Stimulated activated naive CD4-positive, alpha-beta T cell (primary cell): ENCODE measurements at places on chromosomes 2 and 18.

DNA sequence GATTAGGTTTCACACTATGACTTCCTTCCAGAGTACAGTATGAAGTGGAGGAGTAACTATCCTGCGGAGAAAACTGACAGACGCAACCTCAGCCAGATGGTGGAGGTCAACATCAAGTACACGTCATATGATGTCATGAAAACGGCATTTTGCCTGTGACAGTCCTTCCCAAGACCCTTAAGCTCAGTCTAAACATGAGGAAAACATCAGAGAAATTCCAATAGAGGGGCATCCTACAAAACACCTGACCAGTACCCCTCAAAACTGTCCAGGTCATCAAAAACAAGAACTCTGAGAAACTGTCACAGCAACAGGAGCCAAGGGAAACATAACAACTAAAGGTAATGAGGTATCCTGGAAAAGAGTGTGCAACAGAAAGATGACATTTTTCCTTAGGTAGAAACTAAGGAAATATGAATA, 1.7 kb downstream of the RNU4ATAC start:
- no peak for DNase-seq

- DNase-seq, result no peak
These were observed 228.7 kb downstream of the GBX2 start for GRCh38 chr2:235939471-235939870.

- DNase-seq, result no peak
These were observed 60.7 kb upstream of the ARHGAP15 start for GRCh38 chr2:143068509-143068908.

DNA sequence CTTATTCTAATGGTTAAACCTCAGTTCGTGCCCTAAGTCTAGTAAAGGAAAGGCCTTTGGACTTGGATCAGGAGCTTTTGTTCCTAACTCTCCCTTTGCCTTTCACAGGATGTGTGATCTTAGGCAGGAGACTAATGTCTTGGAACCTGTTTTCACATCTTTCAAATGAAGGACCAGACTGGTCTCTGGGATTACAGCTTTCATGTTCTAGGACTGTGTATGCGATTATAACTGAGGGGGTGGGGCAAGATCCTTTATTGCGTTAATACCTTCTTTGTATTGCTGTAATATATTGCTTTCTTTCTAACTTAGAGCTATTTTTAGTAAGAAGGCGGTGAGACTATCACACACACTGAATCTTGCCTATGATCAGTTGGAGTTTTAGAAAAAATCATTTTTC, 368.1 kb downstream of the RPRM start:
- DNase-seq, result no peak

DNA sequence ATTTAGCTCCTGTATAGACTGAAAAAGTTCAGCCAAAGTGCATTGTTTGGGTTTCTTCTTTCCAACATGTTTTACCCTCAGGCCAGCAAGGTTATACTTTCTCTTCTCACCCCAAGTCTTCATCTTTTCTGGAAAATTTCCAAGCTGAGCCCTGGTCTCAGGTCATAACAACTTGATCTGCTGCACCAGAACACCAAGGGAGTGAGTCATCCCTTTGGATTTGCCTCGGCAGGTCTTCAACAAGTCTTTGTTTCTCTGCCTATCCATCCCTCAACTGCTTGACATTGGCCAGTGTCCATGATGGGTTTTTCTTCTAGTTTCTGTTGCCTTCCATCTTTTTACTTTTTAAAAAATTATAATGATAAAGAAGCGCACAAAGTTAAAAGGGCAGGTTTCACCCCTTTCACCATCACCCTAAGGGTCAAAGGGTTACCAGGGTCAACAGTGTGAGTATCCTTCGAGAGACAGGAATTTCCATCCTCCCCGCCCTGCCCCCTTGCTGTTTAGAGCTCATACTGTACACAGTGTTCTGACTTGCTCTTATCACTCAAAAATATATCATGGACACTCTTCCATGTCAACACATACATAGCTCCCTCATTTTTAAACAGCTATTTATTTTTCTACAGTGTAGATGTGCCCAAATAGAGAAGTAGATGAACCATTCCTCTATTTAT, 5.7 kb upstream of the SPATS2L start:
- no peak for DNase-seq

GRCh38 chr18:31977270-31977872, 34.4 kb upstream of the TRAPPC8 start:
- no peak for DNase-seq

DNA sequence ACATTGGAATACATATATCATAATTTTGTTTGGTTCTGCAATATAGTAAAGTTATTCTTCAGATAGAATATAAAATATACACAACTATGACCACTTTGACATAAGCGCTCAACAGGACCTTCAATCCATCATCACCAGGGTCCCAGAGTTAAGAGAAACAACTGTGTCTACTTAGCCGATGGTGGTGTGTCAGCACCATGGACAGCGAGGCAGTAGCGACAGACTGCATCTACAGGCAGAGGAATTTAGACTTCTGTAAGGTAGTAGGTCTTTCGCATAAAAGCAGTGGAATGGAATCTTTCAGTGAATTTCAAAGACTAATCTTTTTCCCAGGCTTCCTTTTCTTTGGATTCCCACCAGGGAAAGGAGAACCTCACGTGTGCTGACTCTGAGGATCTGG, 20.5 kb upstream of the LRPPRC start:
- DNase-seq, result no peak

- no peak for DNase-seq
These were observed 72.6 kb downstream of the PLEKHM3 start for GRCh38 chr2:207952564-207953345.

- no peak for DNase-seq
These were observed 43.5 kb downstream of the GORASP2 start for GRCh38 chr2:170972296-170973224.

- DNase-seq, result no peak
These were observed 15.2 kb upstream of the SAP130 start for GRCh38 chr2:128043041-128043440.

DNA sequence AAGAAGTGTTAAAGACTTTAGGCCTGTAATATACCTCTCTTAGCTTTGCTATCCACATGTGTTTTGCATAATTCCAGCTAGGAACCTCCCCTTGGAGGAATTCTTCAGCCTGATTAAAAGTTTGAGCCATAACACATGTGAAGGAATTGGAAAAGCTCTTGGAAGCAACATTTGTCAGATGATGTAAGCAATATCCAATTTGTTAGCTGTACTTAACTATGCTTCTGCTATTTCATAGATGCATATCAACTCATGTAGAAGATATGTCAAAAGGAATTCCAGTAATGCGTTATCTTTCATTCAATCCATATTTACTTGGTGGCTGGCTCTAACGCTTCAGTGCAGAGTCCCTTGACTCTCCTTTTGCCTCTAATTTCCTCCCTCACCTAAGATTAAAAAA, 46.2 kb downstream of the PKP4 start:
- DNase-seq, result no peak

GRCh38 chr2:182379241-182379640, 47.6 kb downstream of the PDE1A start:
- no peak for DNase-seq

DNA sequence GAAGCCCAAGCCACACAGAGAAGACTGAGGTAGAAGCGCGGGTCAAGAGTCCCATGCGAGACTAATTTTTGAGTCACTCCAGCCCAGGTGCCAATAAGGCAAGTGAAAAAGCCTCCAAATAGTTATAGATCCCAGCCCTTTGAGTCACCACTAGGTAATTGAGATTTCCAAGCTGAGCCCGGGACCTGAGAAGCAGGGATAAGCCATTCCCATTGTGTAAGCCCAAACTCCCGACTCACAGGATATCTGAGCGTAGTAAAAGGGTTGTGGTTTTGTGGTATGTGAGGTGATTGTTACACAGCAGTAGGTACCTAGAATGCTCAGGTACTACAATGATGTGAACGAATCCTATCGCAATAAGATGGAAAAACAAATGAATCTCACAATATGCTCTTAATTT, 560.7 kb downstream of the DSC3 start:
- no peak for DNase-seq

- no peak for DNase-seq
These were observed 58.3 kb upstream of the DTNA start for GRCh38 chr18:34651586-34652369.

DNA sequence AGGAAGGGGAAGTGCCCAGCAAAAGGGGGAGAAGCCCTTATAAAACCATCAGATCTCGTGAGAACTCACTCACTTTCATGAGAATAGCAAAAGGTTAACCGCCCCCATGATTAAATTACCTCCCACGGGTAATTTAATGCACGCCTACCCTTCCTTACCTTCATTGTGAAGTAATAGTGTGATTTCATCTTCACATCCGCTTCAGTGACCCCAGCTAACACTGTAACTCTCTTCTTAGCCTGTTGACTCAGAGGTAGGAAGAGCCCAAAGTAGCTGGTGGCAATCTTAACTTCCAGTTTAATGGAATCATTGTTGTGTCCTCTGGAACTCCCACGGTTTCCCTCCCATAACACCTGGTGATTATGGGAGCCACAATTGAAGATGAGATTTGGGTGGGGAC, 120.5 kb downstream of the GULP1 start:
- DNase-seq, result no peak
